ENCODE measurements at places on chromosomes 3 and 15.

DNA sequence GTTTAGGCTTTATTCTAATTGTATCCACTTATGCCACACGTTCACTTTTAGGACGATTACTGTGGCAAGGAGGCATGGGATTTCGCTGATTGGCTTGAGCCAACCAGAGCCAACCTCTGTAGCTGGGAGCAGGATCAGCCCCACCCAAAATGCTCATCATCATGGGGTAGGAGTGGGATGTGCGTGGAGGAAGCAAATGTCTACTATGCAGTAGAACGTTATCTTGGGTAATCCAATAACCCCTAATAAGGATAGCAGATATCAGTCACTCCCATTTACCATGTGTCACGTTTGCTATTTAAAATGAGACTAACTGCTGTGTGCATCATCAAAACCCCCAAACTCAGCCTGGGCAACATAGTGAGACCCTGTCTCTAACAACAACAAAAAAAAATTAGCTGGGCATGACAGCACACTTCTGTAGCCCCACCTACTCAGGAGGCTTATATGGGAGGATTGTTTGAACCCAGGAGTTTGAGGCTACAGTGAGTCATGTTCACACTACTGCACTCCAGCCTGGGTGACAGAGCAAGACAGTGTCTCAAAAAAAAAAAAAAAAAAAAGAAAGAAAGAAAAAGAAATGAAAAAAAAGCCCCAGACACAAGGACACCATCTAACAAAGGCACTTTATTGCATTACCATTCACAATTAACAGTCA, 17.8 kb upstream of the ITGB5 start:
- no peak for DNase-seq

DNA sequence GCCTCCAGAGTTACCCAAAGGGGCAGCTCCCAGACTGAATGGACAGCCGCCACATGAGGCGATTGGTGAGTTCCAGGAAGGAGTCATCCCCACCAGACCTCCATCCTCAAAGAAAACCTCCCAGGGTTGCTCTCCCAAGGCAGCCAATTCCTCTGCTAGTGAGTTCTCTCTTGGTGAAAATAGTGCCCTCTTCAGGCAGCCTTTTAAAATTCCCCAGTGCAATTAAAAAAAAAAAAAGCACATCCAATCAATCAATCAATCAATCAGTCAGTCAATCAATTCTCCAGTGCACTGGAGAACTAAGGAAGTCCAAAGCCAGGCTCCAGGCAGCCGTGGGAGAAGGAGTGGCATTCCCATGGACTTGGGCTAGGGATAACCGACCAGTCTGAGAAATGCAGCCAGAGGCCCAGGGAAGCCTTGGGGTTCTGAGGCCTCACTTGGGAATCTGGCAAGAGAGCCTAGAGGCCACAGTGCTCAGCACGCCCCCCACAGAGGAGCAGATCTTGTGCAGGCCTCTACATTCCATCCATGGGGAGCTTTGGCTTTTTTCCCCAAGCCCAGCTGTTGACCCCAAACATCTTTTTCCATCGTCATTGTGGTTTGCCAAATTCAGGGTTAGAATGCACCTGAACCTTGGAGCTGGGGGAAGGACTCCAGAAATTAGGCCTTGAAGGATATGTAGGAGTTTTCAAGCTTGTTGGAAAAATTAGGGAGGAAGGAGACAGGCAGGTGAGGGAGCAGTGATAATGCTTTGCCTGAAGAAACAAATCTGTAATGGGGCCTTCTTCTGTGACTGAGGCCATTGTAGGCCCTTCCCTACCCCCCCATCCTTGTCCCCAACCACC, 4.8 kb downstream of the PAQR5 start:
- DNase-seq = no peak

DNA sequence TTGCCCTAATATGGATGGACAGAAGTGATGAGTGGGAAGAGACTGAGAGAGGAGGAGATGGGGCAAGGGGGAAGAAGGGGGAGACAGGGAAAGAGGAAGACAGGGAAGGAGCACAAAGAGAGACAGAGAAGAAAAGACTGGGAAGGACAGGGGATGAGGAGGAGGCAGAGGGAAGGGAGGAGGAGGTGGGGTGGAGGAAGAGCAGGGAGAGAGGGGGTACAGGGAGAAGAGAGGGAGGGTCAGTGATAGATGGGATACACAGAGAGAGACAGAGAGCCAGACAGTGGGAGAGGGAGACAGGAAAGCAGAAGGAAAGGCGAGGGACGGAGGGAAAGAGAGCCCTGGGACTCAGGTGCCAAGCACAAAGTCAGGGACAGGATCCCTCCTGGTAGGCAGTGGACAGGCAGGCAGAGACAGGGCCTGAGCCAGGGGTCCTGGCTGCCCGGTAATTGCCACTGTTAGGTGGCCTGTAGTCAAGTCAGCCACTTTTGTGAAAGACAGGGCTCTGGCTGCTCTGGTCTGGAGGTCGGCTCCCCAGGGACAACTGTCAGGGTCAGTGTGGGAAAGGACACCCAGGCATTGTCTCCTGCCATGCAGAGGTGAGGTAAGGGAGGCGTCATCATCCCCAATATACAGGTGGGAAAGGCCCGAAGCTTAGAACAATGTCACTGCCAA, 9.8 kb downstream of the VILL start:
- no peak for DNase-seq

DNA sequence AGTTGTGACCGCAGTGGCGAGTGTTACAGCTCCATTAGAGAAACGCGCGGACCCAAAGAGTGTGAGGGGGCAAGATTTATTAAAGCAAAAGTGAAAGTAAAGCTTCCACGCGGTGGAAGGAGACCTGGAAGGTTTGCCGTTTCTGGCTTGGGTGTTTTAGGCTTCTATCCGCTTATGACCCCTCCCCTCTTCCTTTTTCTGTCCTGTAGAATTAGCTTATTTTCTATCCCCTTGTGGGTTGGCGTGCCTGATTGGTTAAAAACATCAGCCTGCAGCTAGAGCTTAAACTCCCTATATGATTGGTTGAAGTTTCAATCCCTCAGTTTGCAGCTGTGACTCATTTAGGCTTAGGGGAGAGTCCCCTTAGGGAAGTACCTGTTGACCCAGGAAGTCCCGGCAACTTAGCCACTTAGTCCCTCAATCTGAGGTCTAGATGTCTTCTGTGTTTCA, 39.6 kb downstream of the C3orf38 start:
- DNase-seq = no peak

DNA sequence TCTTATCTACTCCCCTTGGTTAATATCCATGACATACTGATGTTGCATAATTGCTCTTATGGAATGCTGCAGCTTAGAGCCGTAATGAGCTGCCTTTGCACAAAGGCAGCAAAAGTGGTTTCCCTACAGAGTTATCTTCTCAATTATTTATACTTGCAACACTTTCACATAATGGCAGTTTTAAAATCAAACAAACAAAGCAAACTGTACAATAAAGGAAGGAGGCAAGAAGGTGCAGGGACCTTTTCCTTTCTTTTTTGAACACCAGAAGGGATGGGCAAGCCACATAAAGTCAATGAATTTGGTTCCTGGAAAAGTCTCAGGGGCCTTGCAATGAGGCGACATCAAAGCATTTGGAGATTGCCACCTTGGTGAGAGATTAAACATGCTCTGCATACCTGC, 188.0 kb downstream of the MEIS2 start:
- no peak for DNase-seq
